ENCODE measurements at places on chromosomes 7 and 10. TPM values are rescaled to one million over a fixed set of nuclear protein-coding genes. Genes with fewer than 3 reads are reported as not detected.

The SLK gene
- 96.1 TPM for total RNA-seq

The DGKB gene
- total RNA-seq, result 11.3 TPM

The LLCFC1 gene
- total RNA-seq, result not detected

The CYP2C19 gene
- not detected for total RNA-seq
